Spinal cord (tissue), 10 donors: ENCODE measurements at places on chromosomes 11 and 22.
A peak's percentile ranks its signal among the peaks of the same experiment; 100 is the strongest.

DNA sequence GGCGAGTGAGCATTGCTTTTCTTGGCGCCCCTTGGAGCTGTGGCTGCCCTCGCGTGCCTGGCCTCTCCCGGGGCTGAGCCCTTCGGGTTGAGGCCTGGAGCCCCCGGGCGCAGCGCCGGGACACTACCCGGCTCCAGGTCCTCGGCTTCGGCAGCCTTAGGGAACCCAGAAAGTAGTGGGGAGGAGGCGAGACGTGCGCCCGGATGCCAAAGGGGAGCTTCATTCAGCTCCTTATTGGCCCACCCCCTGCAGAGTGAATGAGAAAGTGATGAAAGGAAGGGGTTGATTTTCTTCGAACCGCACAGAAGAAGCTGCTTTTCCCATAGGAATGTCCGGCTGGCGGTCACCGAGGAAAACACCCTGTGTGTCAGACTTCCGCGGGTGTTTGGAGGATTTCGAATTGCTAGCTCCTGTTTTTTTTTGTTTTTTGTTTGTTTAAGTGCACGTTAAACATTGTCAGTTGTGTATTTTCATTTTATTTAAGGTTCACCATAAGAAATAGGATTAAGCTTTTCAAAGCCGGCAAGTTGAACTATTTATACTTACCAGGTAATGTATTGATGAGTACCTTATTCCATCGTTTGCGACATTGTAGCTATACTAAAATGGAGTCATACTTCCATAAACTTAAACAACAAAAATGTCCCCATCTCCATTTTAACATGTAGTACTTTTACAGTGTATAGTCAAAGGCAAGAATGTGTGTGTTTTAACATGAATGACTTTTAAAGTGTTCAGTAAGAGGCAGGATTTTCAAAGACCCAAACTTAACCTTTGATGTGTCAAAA is 841 bp upstream of the EIF4G2 start:
- peak; percentile 53 for DNase-seq

GRCh38 chr11:9396752-9397151 is 12.3 kb downstream of the IPO7 start:
- no peak for DNase-seq

DNA sequence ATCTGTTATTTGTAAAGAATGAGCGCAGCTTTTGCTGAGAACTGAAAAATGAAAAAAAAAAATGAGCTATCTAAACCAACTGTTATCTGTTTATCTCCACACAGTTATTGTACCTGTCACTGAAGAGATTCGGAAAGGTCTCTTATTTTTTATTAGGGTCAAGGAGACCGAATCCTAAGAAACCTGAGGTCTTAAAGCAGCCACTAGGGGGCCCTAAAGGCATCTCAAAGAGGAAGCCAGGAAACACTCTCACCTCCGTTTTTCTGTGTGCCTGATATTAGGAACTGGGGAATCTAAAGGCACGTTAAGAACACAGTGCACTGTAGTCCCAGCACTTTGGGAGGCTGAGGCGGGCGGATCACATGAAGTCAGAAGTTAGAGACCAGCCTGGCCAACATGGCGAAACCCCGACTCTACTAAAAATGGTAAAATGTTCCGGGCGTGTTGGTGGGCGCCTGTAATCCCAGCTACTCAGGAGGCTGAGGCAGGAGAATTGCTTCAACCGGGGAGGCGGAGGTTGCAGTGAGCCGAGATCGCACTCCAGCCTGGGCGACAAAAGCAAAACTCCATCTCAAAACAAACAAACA is 3.5 kb upstream of the LARGE1 start:
- peak; percentile 91 for DNase-seq

DNA sequence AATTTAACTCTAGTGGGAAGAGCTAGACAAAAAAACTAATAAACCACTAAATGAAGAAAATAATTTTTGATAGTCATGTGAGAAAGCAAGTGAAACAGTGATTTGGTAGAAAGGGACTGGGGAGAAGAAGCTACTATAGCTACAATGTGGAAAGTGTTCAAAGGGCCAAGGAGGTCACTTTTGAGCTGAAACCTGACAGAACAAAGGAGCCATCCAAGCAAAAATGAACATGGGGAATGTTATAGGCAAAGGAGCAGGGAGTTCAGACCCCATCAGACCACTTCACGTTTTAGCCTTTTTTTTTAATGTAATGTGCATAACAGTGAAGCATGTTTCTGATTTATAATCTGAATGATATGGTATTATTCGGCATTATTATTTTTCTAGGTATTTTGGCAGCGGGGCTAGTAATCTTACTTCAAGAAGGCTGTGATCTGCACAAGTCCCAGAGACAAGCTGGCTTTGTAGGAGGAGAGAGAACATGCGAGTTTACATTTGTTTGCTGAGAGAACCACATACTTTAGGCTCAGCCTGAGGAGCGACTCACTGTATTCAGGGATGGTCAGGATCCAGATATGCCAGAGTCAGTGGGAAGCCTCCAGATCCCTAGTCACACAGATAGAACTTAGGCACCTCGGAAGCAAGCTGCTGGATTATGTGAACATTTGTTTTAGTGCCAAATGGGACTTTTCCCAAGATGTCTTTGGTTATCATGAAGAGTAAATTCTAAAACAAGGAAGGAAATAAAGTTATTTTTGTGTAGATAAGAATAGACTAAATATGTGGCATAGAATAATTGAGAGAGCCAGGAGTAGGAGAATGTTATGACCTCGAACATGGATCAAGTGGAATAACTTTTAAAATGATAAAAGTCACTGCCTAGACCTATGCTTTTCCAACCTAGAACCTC is 118.6 kb downstream of the TRIM44 start:
- no peak for DNase-seq

- DNase-seq, result no peak
Measured at GRCh38 chr22:20464096-20464614, 26.5 kb upstream of the SCARF2 start.
